Non-pigmented ciliary epithelial cell (primary cell): ENCODE measurements at places on chromosomes 2 and 18.

DNA sequence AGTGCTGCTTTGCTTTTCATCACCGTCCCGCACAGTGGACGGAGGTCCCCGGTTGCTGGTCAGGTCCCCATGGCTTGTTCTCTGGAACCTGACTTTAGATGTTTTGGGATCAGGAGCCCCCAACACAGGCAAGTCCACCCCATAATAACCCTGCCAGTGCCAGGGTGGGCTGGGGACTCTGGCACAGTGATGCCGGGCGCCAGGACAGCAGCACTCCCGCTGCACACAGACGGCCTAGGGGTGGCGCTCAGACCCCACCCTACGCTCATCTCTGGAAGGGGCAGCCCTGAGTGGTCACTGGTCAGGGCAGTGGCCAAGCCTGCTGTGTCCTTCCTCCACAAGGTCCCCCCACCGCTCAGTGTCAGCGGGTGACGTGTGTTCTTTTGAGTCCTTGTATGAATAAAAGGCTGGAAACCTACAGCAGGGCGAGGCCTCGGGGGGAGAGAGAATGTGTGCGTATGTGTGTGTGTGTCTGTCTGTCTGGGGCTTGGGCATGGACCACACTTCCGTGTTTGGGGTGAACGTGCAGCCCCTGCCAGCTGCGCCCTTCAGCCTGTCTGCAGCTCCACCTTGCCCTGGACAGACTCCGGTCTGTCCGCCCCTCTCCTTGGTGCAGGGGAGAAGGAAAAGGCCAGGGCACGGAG lies 32.3 kb downstream of the GPC1 start:
- DNase-seq = no peak

GRCh38 chr2:101108357-101108756 lies 42.8 kb downstream of the TBC1D8 start:
- no peak for DNase-seq

DNA sequence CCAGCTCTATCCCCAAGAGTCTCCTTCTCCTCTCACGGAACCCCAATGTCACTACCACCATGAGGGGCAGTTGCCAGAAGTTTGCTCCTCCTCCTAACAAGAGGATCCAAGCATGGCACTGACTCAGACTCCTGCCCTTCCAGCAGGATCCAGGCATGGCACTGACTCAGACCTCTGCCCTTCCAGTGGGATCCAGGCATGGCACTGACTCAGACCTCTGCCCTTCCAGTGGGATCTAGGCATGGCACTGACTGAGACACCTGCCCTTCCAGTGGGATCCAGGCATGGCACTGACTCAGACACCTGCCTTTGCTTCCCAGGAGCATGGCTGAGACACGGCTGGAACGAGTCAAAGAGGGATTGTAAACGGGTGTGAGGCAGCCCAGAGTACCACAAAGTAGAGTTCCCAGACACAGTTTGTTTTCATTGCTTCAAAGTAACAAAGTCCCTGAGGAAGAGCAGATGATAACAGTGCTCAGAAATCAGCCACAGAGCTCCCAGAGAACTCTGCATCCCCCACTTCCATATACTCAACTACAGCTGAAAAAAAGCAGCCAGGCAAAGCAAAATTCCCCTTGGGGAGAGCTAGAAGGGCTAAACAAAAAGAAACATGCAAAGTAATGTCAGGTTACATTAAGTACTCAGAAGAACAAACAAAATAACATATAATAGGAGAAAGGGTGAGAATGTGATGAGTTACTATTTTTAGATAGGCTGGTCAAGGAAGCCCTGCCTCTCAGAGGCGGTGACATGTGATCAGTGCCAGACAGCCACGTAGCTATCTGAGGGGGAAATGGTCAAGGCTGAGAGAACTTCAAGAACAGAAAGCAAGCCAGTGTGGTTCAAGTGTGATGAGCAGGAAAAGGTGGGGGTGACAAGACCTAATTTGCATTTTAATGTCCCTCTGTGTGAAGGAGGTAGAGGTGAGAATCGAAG lies 3.0 kb downstream of the BUB1 start:
- DNase-seq = no peak

- DNase-seq = no peak
Observed at GRCh38 chr2:133424876-133425275, 143.4 kb downstream of the NCKAP5 start.

DNA sequence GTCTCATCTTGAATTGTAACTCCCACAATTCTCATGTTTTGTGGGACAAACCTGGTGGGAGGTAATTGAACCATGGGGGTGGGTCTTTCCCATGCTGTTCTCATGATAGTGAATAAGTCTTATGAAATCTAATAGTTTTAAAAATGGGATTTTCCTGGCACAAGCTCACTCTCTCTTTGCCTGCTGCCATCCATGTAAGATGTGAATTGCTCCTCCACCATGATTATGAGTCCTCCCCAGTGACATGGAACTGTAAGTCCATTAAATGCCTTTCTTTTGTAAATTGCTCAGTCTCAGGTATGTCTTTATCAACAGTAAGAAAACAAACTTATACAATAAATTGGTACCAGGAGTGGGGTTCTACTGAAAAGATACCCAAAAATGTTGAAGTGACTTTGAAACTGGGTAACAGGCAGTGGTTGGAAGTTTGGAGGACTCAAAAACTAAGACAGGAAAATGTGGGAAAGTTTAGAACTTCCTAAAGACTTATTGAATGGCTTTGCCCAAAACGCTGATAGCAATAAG lies 601.4 kb downstream of the ZEB2 start:
- DNase-seq = no peak

DNA sequence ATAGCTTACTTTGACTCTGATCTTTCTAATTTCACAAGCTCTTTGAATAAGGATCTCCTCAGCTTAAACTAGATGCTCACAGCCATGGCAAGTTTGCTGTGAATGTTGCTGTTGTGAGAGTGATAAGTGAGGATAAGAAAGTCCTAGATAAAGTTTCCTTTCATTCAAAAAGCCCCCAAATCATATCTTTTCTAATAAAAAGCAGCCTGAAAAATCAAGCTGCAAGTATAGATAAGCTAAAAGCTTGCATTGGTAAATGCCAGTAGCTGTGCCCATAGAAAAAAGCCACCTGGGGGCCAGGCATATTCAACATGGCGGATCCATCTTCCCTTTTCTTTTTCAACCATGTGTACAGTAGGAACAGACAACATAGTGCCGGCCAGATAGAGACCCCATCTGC lies 4.3 kb downstream of the NLRC4 start:
- DNase-seq = no peak

- no peak for DNase-seq
Observed at GRCh38 chr2:233124421-233125080, 64.4 kb downstream of the INPP5D start.

GRCh38 chr18:35246831-35247230 lies 6.0 kb downstream of the ZNF397 start:
- DNase-seq = no peak

DNA sequence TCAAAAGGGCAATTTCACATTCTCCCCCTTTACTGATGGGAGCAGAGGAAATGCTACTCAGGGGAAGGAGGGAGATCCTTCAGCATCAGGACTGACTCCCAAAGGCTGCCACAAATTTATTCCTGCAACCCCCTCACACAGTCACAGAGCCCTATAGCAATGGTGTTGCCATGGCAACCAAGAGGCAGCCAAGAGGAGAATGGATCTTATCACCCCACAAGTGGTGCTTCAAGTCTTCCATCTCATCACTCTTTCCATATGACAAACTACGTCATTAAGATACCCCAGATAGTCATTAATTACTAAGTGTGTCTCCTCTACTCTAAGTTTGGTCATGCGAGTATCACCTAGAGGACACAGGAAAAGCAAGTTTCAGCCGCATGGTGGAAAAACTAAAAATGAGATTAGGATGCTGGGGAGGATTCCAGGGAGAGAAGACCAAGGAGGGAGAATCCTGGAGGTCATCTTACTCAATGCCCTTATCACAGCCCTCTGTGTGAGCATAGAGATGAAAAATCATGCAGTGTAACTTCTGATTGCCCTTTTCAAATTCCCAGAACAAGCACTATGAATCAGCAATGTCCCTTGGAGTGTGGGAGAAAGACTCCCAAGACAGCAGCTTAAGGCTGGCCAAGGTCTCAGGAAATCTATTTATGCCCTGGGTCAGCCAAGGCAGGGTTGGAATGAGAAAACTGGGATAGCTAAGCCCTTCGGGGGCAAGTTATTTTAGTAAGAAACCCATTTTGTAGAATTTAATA lies 885.7 kb upstream of the KLHL29 start:
- DNase-seq = no peak

DNA sequence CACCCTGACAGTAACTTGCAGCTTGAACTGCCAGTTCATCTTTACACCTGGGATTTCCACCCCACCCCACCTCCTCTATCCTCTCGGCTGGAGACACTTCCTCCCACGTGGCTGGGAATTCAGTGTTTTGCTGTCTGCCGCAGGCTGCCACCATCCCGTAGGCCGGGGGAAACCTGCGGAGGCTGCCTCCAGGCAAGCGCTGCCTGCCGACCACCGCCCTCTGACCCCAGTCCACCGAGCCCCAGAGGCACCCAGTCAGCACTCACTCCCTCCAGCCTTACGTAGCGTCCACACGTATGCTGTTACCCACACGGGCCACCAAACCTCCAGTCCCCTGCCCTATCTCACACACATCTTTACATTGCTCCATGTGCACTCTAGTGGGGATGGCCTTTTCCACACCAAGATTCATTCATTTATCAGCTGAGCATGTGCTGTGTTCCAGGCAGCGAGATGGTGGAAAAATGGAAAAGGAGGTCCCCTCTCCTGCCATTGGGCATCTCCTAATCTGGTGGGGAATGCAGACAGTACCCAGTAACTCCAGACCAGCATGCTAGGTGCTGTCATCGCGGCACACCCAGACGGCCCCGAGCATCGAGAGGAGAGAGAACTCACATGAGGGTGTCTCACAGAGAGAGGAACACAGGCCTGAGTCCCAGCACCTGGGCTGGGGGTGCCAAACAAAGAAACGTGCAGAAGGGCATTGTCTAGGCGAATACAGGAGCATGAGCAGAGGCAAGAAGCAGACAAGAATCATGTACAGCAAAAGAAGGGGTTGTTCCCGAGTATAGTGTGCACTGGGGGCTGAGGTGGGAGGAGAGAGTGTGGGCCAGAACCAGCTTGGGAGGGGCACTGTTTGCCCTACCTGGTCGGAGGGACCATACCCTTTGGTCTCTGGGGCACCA lies 166.9 kb downstream of the SMAD7 start:
- DNase-seq = no peak

DNA sequence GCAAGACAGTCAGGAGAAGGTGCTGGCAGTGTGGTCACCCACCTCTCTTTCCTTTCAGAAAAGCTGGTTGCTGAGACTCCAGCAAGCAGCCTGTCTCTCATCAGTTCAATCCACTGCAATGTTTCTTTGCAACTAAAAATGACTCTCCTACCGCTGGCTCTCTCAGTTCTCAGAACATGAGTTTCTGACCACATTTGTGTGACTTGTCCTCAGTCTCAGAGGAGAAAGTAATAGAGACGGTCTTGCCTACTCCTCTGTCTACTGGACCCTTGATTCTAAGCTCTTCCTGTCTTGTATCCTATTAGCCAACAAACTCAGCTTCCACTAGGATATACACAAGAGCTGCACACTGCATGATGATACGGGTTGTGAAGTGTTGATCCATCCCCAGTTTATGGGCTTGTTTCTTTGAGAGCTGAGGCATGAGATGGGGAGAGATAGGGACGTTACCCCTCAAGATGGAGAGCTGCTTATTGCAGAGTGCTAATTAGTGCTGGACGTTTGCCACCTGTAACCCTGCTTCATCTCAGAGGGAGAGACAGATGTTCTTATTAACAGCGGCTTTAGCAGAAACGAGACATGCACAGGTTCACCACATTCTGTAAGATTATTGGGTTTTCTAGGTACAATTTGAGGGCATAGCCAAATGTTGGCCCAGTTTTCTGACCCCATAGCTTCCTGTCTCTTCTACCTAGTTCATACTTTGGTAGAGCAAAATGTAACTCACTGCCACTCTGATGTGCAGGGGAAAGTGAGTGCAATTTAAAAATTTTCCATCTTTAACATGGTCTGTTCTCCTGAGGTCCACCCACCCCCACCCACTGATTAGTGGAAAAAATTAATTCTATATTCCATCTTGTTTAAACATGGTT lies 32.4 kb upstream of the YWHAQ start:
- no peak for DNase-seq

- no peak for DNase-seq
Observed at GRCh38 chr2:145023334-145023934, 503.5 kb upstream of the ZEB2 start.

DNA sequence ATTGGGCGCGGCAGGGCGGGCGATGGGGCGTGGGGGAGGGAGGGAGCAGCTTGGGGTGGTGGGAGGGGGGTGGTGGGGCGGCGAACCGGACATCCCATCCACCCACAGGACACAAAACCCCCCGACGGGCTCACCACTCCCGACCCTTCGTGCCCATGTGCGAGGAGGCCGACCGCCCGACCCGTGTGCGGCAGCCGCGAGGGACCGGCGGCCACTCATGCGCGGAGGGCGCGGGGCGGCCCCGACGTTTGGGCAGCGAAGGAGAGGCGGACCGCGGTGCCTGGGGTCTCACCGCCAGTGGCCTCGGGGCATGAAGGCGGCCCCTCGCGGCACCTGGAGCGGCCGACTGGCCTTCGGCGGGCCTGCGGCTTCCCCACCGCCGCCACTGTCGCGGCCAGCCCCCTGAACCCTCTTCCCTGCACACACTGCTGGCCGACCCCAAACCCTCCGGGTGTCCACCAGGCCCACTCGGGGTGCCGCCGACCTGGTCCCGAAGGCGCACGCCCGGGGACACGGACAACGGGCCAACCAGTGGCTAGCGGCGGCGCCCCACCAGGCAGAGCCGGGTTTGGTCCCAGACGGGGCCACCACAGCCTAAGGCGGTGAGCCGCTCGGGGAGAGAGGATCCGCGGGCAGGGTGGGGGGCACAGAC lies 94.6 kb upstream of the ANKRD30BL start:
- no peak for DNase-seq

DNA sequence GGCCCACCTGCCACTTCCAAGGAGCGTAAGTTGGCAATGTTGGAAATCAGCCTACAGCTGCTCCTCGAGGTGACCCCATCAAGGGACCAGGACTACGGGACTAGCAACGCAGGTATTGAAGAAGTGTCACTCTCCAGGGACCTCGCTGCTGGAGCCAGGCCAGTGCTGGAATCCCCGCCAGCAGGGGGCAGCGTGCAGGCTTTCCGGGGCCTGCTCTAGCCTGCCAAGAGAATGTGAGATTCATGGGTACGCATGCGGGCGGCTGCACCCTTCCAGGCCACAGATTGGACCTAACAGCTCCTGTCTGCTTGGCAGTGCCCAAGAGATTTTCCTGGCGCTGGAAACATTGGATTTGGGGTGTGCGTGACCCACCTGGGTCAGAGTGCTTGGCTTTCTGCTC lies 182.8 kb upstream of the RAB12 start:
- no peak for DNase-seq

DNA sequence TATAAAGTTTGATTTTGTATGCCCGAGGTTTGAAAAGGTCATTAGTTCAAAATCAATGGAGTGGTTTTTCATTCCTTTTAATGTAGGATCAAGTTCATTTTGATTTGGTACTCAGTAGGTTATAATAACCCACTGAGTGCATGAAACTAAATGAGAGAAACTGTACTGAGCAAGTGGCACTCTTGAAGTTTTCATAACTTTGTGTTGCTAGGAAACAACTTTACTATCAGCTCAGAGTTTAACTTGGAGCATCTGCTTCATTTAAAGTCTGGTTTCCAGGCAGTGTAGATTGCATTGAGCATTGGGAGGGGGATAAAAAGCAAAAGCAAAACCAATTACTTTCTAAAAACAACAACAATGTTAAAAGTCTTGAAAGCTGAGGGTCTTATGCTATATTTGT lies 1361.6 kb upstream of the CHAC2 start:
- no peak for DNase-seq

GRCh38 chr18:3052411-3052758 lies 39.4 kb upstream of the LPIN2 start:
- DNase-seq = no peak

- DNase-seq = no peak
Observed at GRCh38 chr2:233673896-233674295, 2.2 kb downstream of the UGT1A9 start.

GRCh38 chr2:222451224-222451674 lies 26.9 kb downstream of the SGPP2 start:
- DNase-seq = no peak
